ENCODE measurements at places on chromosomes 3 and 15.
A peak's percentile ranks its signal among the peaks of the same experiment; 100 is the strongest.

DNA sequence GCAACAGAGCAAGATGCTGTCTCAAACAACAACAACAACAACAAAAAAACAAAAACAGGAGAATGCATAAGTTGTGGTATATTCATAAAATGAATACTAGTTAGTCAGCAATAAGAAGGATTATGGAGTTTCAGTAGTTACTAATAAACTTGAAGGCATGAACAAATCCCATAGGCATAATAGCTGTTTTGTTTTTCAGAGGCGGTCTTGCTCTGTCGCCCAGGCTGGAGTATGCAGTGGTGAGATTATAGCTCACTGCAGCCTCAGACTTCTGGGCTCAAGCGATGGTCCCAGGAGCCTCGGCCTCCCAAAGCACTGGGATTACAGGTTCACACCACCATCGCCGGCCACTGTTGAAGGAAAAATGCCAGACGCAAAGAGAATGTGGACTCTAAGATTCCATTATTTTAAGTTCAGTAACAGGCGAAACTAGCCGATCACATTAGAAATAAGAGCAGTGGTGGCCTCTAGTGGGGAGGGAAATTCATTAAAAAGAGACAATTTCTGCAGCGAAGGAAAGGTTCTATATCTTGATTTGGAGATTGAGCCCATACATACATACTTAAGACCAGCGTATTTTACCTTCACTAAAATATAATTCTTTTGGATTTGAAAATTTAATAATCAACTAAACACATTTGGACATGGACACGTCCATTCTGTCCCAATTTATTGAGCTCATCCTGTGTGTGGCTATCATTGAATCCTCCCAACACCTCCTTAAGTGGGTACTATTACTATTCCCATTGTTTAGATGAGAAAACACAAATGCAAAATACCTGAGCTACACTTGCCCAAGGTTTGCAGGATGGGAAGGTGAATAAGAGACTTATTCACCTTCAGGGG is 27.4 kb upstream of the HDAC11 start:
- DNase-seq, result peak; percentile 26

- DNase-seq, result no peak
These were observed 1.7 kb downstream of the P2RY13 start for GRCh38 chr3:151327571-151328198.

- DNase-seq, result no peak
These were observed 17.0 kb downstream of the TOPBP1 start for GRCh38 chr3:133644768-133645167.

DNA sequence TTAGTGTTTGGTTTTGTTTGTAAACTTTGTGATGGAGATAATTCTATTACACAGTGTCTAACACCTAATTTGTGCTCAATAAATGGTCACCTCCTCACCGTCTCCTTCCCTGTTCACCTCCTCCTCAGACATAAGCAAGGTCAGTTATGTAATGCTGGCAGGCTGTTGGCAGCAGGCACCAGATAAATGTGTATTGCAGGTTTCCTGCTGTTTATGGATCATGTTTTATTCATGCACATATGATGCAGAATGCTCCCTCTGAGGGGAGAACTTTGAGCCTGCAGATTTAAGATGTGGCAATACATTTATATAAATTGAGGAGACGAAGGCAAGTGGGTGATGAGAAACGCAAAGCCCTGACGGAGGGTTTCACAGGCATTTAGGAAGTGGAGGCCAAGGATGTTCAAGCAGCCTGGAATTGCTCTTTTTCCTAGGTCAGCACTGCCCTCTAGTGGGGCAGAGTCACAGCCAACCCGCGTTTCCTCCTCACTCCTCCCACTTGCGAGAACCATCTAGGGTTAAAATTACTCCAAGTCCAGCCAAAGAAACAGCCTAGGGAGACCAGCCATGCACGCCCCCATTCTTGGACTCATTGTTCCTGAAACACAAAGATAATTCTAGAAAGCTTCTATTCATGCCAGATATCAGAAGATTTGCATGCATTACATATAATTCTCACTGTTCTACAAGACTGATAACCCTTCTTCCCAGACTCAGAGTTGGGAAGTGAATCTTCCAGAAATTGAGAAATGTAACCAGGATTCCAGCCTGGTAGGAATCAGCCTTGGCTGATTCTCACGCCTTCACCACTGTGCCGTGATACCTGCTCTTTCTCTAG is 228.7 kb downstream of the SLCO3A1 start:
- no peak for DNase-seq

DNA sequence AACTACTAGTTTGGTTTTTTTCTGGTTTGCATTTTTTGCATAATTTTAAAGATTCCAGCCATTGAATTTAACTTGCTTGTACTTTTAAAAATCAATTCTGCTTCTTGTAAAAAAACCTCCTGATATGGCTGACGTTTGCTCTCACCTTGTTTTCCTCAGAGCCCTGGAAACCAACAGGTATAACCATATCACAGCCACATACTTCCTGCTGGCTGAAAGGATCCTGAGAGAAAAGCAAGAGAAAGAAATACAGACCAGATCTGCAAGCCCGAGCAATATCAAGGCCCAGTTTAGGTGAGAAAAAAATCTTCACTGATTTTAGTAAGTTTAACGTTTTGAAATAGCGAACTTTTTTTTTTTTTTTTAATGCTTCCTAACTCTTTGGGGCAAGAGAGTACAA is 56.8 kb downstream of the SNRK start:
- DNase-seq, result no peak

DNA sequence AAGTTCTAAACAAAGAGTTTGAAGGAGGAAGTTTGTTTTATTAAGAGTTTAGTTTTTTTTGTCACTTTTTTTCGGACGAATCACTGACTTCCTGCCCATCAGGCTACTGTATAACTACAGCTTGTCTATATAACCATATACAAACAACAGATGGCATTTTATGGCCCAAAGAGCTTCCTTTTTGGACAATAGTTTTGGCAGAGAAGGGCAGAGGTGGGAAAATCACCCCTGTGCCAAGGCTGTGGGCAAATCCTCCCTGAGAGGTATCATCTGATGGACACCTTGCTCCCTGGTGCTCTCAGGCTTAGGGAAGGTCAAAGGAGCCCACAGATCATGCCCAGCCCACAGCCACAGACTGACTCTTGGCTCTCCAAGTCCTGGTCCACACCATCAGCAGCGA is 113.4 kb downstream of the OXNAD1 start:
- no peak for DNase-seq

- no peak for DNase-seq
These were observed 21.6 kb upstream of the PLXNA1 start for GRCh38 chr3:126961191-126961790.

DNA sequence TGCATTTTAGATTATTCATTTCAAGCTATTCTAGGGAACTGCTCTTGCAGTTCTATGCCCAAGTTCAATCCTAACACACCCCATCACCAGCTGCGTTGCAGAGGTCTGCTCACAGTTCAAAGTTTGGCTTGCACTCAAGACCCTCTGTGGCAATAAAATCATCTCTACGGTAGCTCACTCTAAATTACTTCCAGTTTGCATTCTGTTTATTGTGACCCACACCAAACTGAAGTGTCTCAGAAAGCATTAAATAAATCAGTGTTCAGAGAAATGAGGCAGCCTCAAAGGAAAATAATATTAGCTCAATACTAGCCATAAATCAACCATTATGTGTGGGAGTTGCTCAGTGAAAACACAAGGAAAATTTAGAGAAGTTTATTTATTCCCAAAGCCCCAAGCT is 250.3 kb downstream of the MAGI1 start:
- DNase-seq, result no peak

DNA sequence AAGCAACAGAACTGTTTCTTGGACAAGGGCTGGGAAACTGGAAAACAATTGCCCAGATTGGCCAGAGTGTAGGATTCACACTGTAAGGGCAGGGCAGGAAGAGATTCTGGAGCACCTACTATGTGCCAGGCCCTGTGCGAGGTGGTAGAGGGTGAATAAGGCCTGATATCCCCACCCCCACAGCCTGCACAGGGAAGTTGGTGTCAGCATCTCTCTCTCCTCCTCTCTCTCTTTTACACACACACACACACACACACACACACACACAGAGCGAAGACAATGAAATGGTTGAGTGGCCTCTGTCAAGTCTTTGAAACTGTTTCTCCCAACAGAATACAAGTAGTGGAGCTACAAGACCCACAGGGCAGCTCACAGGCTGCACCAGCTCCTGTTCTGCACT is 47.1 kb upstream of the SLCO2A1 start:
- DNase-seq, result no peak

GRCh38 chr15:90037961-90038631 is 37.0 kb downstream of the ZNF710 start:
- no peak for DNase-seq

- no peak for DNase-seq
These were observed 131.0 kb downstream of the NTRK3 start for GRCh38 chr15:88125576-88125975.

- DNase-seq, result no peak
These were observed 37.5 kb downstream of the ARHGAP31 start for GRCh38 chr3:119331661-119332060.

DNA sequence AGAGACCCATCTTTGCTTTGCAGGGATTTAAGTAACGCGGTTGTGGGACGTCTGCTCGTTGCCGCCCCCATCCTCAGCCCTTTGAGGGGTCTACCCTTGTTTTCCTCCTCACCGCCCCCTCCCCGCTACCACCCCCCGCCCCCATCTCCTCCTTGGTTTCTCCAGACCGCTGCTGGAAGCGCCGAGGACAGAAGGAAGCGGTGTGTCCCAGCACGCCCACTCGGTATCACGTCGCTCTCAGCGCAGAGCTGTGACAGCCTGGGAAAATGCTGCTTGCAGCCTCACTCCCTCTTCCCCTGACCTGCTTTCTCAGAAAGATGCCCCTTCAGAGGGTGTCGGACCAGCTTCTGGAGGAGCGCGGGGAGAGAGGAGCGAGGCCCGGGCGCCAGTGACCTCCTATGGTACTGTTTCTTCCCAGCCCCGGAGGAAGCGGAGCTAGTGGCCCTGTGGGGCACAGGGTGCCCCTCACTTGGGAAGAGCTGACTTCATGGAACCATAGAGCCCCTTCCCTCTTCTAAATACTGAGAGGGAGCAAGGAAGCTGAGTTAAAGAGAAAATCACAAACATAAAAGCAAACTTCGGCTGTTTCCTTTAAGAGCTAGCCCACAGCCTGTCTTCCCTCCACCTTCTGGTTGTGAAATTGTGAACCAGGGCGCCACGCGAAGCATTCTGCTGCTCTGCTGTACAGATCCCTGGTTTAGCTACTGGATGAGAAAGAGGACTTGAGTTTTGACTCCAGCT is 698 bp downstream of the IL1RAP start:
- no peak for DNase-seq

DNA sequence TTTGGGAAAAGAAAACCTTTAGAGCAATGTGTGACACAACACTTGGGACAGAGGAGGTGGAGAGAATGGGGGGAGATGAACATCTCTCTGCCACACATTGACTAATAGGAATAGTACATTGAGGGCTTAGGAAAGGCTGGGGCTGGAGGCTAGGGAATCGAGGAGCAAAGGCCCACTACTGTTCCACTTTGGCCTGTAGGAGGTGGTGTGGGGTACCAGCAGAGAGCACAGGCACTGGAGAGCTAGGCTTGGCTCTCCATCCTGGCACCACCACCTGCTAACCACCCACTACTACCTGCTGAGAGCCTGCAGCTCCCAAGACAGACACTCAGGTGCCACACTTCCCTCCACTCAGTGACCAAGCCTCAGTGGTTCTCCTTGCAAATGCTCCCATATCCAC is 19.4 kb downstream of the CCDC32 start:
- DNase-seq, result no peak

DNA sequence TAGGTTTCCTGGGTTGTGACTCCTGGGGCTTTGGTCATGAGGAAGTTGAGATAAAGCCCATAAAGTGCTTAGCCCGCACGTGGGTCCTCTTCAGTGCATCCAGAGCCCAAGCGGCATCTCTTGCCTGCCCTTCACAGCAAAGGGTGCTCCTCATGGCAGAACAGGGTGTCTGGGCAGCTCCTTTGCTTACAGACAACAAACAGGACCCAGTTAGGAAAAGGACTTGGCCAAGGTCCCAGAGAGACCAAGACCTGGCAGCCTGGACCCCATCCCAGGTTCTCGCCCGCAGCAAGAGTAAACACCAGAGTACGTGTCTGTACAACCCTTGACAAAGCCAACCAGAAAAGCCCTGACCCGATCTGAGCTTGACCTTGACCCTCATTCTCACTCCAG is 27.0 kb downstream of the ALS2CL start:
- no peak for DNase-seq

GRCh38 chr3:137330246-137330645 is 372.5 kb downstream of the IL20RB start:
- DNase-seq, result no peak
